ENCODE measurements at places on chromosomes 12 and 14.
A peak's percentile ranks its signal among the peaks of the same experiment; 100 is the strongest.

GRCh38 chr14:105418269-105419194 is 1.1 kb upstream of the MTA1 start:
- no peak for DNase-seq

- DNase-seq: peak; percentile 56
Observed at GRCh38 chr12:97404543-97404942, 58.1 kb upstream of the RMST start.

- no peak for DNase-seq
Observed at GRCh38 chr14:69711881-69712560, 54.9 kb upstream of the SRSF5 start.

GRCh38 chr14:96215452-96216244 is 11.0 kb downstream of the BDKRB2 start:
- no peak for DNase-seq

- no peak for DNase-seq
Observed at GRCh38 chr12:89087149-89087825, 265.0 kb downstream of the DUSP6 start.

- DNase-seq: no peak
Observed at GRCh38 chr14:91338379-91338778, 79.2 kb downstream of the CCDC88C start.

Data from NB4 (cell line).